Type B pancreatic cell (in vitro differentiated cells): ENCODE measurements at places on chromosomes 11 and 22. TPM values are rescaled to one million over a fixed set of nuclear protein-coding genes. Genes with fewer than 3 reads are reported as not detected.

GNAZ gene
- 8.7 and 14.4 TPM in 2 replicates for total RNA-seq

PLEKHA7 gene
- total RNA-seq, result 64.7 and 177 TPM in 2 replicates

B3GAT1 gene
- total RNA-seq, result 3.5 and 4.8 TPM in 2 replicates

RIMBP3B gene
- total RNA-seq, result 0.29 TPM in 1 of 2 replicates, not detected in the other

DNAL4 gene
- total RNA-seq, result 23.9 and 31.5 TPM in 2 replicates

C22orf15 gene
- 1.7 TPM in 1 of 2 replicates, not detected in the other for total RNA-seq

TIMP3 gene
- total RNA-seq, result 38.3 and 45.9 TPM in 2 replicates

TBX10 gene
- total RNA-seq, result not detected in 2 replicates

PDGFB gene
- total RNA-seq, result 2.9 and 5.1 TPM in 2 replicates

SYCE3 gene
- not detected in 2 replicates for total RNA-seq

DNA sequence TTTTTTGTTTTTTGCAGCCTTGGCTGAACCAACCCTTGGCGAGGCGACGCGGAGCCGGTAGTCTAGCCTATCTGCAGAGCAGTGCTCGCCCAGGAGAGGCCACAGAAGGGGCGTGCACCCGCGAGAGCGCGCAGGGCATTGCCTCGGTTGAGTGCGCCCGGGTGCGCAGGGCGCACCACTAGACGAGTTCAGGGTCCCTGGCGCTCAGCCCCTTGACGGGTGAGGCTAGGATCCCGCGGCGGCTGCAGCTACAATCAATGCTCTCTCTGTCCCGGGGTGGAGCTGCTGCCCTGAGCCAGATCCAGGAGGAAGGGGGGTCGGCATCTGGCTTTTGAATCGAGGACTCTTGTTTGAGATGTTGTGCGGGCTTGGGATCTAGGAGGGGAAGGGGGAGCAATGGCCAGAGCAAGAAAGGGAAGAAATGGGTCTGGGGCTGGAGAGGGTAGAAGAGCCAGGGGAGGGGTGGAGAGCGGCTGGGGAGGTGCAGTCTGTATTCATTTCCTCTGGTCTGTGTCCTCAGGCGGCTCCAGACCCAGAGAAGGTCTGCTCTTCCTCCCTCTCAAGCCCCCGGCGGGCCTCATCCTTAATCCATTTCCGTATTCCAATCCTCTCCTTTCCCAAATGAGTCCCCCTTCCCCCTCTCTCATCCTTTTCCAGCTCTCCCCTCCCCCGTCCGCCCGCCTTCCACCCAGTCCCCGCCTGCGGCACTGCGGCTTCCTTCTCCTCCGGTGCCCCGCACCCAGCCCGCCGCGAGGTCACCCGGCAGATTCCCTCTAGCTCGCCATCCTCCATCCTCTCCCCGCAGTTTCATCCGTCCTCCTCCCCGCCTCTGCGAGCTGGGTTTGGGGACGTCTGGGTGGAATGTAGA, 797 bp downstream of the THY1 start:
- peaks cover 4% of the 10 kb centered on the region for H3K36me3 ChIP-seq
- peak overlapping the region; percentile 92 for H3K4me3 ChIP-seq
- peaks cover 12% of the 10 kb centered on the region for H3K4me1 ChIP-seq
- no peak for DNase-seq
- H3K27ac ChIP-seq, result peak overlapping the region; percentile 72
- peaks cover 62% of the 10 kb centered on the region for H3K27me3 ChIP-seq

- H3K4me3 ChIP-seq, result no peak overlapping the region
- peaks cover 21% of the 10 kb centered on the region for H3K27me3 ChIP-seq
- no peaks in the 10 kb centered on the region for H3K36me3 ChIP-seq
- peaks cover 26% of the 10 kb centered on the region for H3K4me1 ChIP-seq
- no peak overlapping the region for H3K27ac ChIP-seq
These were observed 63.5 kb upstream of the PRDM11 start for GRCh38 chr11:45082744-45083543.

DNA sequence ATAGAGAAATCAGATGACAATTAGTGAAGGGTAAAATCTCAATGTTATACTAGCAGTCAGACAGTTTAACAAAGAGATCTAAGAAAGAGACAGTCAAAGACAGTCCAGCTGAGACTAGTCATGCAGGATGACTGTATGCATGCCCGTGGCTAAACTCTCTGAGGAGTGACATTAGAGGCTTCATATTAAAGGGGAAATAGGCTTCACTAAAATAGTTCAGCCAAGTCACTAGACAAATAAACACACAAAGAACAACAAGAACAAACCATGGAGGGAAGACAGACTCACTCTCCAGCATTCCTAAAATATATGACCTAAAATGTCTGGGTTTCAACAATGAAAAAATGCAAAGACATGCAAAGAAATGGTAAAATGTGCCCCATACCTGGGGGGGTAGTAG, 18.6 kb upstream of the APLNR start:
- peaks cover 6% of the 10 kb centered on the region for H3K27me3 ChIP-seq
- peak overlapping the region; percentile 71 for H3K27ac ChIP-seq
- no peaks in the 10 kb centered on the region for H3K36me3 ChIP-seq
- no peak overlapping the region for H3K4me3 ChIP-seq
- peaks cover 11% of the 10 kb centered on the region for H3K4me1 ChIP-seq

DNA sequence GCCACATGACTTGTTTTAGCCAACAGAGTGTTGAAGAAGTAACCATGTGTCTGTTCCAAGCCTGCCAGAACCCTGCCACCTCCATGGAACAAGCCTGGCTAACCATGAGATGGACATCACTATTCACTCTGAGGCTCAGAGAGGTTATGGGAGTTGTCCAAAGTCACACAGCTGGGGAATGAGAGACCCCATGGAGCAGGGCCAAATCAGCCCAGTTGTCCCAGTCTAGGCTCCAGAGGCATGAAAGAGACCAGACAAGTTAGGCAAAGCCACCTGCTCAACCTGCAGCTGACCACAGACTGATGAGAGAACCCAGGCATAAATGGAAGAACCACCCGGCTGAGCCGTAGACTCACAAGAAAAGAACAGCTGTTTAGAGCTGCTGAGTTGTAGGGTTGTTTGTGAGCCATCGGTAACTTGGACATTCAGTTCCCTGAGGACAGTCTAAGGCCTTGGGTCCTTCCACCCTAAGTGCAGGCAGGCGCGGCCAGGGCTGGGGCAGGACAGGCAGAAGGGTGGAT, 74.7 kb upstream of the PHF21B start:
- peaks cover 4% of the 10 kb centered on the region for H3K36me3 ChIP-seq
- no peaks in the 10 kb centered on the region for H3K4me1 ChIP-seq
- H3K4me3 ChIP-seq, result no peak overlapping the region
- no peak for DNase-seq
- peaks cover 39% of the 10 kb centered on the region for H3K27me3 ChIP-seq
- no peak overlapping the region for H3K27ac ChIP-seq

- no peaks in the 10 kb centered on the region for H3K27me3 ChIP-seq
- H3K4me3 ChIP-seq, result no peak overlapping the region
- no peak for DNase-seq
These were observed 8.8 kb upstream of the CUL5 start for GRCh38 chr11:107999759-108000455.

GRCh38 chr11:123405123-123405592, 24.9 kb upstream of the GRAMD1B start:
- no peak overlapping the region for H3K27ac ChIP-seq
- H3K4me1 ChIP-seq, result peaks cover 5% of the 10 kb centered on the region
- H3K4me3 ChIP-seq, result no peak overlapping the region
- no peaks in the 10 kb centered on the region for H3K36me3 ChIP-seq
- peaks cover 13% of the 10 kb centered on the region for H3K27me3 ChIP-seq

DNA sequence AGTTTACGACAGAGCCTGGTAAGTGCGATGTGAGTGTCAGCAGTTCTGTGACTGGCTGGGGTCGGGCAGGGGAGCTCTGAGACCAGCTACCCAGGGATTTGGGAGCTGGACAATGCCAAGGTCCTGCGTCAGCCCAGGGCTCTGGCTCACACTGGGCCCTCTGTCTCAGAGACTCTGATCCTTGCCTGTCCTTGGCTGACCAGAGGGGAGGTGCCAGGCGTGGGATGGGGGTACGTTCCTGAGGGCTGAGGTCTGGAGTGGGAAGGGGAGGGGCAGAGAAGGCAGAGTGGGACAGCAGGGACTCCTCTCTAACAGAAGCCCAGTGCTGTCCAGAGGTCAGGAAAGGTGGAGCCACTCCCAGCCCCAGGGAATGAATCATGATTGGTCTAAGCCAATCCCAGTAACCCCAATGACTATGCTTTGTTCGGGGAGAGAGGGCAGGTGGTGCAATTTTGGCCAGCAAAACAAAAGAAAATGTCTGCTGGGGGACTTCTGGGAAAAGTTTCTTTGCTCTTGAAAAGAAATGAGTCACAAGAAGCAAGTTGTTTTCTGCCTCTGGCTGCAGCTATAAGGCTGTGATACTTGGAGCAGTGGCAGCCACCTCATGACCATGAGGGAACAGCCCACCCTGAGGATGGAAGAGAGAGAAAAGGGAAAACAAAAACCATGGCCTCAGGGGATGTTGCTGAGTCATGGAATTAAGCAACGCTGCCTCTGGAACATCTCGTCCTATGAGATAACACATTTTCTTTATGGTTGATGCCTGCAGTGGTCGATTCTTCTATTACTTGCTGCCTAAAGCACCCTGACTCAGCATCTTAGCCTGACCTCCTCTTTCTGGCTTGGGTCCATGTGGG, 108.3 kb downstream of the CHST1 start:
- H3K27me3 ChIP-seq, result peaks cover 14% of the 10 kb centered on the region
- no peak overlapping the region for H3K27ac ChIP-seq
- H3K4me1 ChIP-seq, result no peaks in the 10 kb centered on the region
- no peak overlapping the region for H3K4me3 ChIP-seq
- no peak for DNase-seq
- H3K36me3 ChIP-seq, result no peaks in the 10 kb centered on the region

- DNase-seq, result no peak
- H3K27me3 ChIP-seq, result peaks cover 7% of the 10 kb centered on the region
- no peak overlapping the region for H3K4me3 ChIP-seq
- H3K4me1 ChIP-seq, result no peaks in the 10 kb centered on the region
- H3K36me3 ChIP-seq, result no peaks in the 10 kb centered on the region
These were observed 9.9 kb upstream of the SEC14L3 start for GRCh38 chr22:30481711-30482110.

DNA sequence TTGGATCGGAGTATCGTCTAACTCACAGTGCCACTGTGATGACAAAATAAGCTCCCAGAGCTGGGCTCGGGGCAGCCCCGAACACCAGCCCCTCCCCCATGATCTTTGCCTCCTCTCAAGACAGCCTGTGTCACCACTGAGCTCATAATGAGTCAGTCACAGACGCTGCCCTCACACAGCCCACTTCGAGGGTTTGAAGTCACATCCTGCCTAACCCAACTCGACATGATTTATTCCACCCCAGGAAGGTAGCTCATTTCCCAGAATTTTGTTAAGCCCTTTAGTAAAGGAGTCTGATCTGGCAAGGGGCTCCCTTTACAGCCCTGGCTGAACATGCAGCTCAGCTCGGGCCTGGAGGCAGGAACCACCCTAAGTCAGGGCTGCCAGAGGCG, 22.8 kb downstream of the MYH9 start:
- H3K4me3 ChIP-seq, result peak overlapping the region; percentile 49
- H3K36me3 ChIP-seq, result peaks cover 4% of the 10 kb centered on the region
- H3K27me3 ChIP-seq, result no peaks in the 10 kb centered on the region
- no peak for DNase-seq

DNA sequence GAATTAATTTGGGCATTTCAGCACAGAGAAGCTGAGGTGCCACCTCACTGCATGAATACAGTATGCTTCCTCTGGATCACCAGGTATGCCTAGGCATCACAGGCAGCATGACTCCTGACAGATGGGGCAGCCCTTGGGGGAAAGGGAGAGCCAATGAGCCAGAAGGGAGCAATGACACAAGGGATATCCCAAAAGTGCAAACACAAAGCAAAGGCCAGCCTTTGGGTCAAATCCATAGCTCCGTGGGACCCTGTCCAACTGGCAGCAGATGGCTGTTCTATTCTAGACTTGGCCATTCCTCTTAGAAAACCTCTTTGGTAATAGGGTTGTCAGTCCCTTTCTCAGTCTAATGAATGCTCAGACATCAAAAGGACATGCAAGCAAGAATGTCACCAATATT, 73.3 kb downstream of the SERGEF start:
- H3K27me3 ChIP-seq, result no peaks in the 10 kb centered on the region
- H3K27ac ChIP-seq, result no peak overlapping the region
- DNase-seq, result no peak
